Mesenchymal stem cell (in vitro differentiated cells and primary cell): ENCODE measurements at places on chromosomes 12 and 14.

- H3K27me3 ChIP-seq = no peaks in the 10 kb centered on the region
- no peak for DNase-seq
- H3K36me3 ChIP-seq = no peaks in the 10 kb centered on the region
- no peaks in the 10 kb centered on the region for H3K4me1 ChIP-seq
- H3K27ac ChIP-seq = no peak overlapping the region
- no peak overlapping the region for H3K4me3 ChIP-seq
Measured at GRCh38 chr12:128570191-128571065, 253.3 kb downstream of the SLC15A4 start.

DNA sequence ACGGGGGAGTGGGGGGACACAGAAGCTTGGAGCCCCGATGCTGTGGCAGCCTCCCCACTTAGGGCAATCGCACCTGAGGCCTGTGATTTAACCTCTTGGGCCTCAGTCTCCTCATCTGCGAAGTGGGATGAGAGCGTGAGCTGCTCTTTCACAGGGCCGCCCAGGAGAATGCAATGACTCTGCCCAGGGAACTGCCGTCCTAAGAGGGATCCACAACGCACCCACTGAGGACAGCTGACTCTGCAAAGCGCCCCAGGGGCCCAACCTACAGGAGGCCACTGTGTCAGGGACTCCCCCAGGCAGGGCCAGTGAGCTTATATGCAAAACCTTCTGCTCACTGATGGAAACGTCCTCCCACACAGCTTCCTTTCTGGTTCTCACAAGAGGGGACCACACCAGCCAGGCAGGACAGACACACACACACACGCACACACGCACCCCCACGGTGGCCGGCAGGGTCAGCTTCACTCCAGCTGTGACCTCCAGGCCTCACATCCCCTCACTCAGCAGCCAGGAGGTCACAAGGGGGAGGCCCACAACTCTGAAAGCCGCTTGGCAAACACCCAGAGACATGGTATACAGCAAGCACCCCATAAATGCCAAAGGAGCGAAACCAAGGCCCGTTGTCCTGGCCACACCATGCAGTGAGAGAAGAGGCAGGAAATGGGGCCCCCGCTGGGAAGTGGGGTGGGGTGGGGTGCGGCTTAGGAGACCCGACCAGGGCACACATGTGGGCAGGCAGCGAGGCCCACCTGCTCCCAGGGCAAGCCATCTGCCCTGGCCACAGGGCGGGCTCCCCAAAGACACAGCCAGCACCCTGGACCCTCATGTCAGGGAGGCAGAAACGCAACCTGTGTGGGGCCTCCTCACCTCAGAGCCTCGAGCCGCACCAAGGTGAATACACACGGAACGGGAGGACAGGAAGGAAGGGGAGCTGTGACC lies 73.3 kb downstream of the NCOR2 start:
- no peak overlapping the region for H3K27ac ChIP-seq
- H3K4me1 ChIP-seq = peaks cover 57% of the 10 kb centered on the region
- H3K4me3 ChIP-seq = no peak overlapping the region

GRCh38 chr12:93090731-93091172 lies 161.7 kb upstream of the EEA1 start:
- DNase-seq = peak; percentile 53
- no peaks in the 10 kb centered on the region for H3K36me3 ChIP-seq
- H3K27ac ChIP-seq = peak overlapping the region; percentile 61
- H3K27me3 ChIP-seq = no peaks in the 10 kb centered on the region

DNA sequence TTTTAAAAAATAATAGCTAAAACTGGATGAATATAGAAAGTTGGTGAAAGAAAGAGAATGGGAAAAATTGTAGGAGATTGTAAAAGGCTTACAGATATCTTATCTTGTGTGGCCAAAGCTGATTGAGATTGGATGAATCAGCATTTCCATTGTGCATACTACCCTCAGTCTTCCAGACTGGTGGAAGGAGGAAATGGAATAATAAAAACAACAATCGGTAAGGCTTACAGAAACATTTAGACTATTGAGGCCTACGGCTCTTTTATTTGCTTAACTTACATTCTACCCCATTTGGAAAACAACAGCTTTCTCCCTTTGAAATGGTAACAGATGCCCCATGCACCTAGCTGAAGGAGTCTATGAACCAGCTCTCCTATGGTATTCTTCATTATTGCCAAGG lies 129.8 kb downstream of the PTPRB start:
- H3K36me3 ChIP-seq = no peaks in the 10 kb centered on the region
- DNase-seq = no peak
- H3K27me3 ChIP-seq = no peaks in the 10 kb centered on the region
- no peak overlapping the region for H3K4me3 ChIP-seq
- H3K27ac ChIP-seq = no peak overlapping the region
- H3K4me1 ChIP-seq = no peaks in the 10 kb centered on the region

DNA sequence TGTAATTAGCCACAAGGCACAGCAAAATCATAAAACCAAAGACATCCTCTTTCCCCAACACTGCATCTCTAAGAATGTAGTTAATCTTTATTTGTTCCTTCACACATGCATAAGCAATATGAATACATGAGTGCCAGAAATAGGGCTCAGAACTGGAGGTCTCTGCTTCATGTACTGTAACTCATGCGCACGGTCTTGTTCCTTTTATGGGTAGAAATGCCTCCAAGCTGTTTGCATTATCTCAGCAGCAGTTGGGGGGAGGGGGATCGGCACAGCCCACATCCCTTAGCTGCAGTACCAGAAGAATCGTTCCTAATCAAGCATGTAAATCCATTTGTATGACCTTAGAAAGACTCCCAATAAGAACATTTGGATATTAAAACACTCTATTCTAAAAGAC lies 20.0 kb downstream of the RHOJ start:
- H3K4me3 ChIP-seq = no peak overlapping the region
- DNase-seq = no peak
- H3K27me3 ChIP-seq = no peaks in the 10 kb centered on the region
- H3K4me1 ChIP-seq = peaks cover 1% of the 10 kb centered on the region

- no peaks in the 10 kb centered on the region for H3K4me1 ChIP-seq
- H3K27ac ChIP-seq = no peak overlapping the region
- H3K36me3 ChIP-seq = no peaks in the 10 kb centered on the region
- no peak overlapping the region for H3K4me3 ChIP-seq
Measured at GRCh38 chr12:25787701-25788100, 170.8 kb upstream of the RASSF8 start.

- no peak overlapping the region for H3K4me3 ChIP-seq
- peaks cover 3% of the 10 kb centered on the region for H3K4me1 ChIP-seq
- H3K27me3 ChIP-seq = no peaks in the 10 kb centered on the region
- no peak overlapping the region for H3K27ac ChIP-seq
- no peaks in the 10 kb centered on the region for H3K36me3 ChIP-seq
- DNase-seq = no peak
Measured at GRCh38 chr14:85075694-85076476, 454.1 kb upstream of the FLRT2 start.

GRCh38 chr12:62629971-62630739 lies 163.5 kb downstream of the MON2 start:
- peak overlapping the region; percentile 77 for H3K4me3 ChIP-seq
- no peak overlapping the region for H3K27ac ChIP-seq
- no peaks in the 10 kb centered on the region for H3K27me3 ChIP-seq
- peaks cover 10% of the 10 kb centered on the region for H3K4me1 ChIP-seq
- no peaks in the 10 kb centered on the region for H3K36me3 ChIP-seq
- no peak for DNase-seq

DNA sequence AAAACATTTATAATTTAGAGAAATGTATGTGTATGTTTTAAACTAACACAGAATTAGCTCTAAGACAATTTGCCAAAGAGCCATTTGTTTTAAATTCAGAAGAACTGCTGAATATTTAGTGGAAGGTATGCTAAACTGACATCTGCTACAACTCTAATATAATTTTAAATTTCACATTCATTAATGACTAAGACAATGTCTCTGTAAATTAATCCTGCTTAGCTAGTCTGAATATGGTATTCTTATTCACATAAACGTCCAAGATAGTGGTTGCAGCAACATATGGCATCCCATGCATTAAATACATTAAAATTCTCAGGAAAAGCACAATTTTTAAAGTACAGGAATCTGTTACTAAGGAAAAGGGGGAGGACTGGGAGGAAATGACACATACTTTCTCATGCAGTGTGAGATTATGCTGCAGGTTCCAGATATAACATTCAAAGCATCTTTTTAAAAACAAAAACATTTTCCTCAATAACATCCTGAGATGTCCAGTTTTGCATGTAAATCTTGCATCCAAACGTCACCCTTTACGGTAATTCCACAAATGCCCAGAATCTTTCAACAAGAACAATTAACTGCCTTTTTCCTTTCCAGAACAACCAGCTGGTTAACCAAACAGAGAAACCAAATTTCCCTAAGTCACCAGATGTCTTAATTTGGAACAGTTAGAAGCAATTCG lies 26.9 kb downstream of the WDR89 start:
- H3K4me1 ChIP-seq = peaks cover 2% of the 10 kb centered on the region
- H3K27me3 ChIP-seq = no peaks in the 10 kb centered on the region
- no peak overlapping the region for H3K27ac ChIP-seq
- DNase-seq = peak; percentile 35
- H3K4me3 ChIP-seq = no peak overlapping the region

DNA sequence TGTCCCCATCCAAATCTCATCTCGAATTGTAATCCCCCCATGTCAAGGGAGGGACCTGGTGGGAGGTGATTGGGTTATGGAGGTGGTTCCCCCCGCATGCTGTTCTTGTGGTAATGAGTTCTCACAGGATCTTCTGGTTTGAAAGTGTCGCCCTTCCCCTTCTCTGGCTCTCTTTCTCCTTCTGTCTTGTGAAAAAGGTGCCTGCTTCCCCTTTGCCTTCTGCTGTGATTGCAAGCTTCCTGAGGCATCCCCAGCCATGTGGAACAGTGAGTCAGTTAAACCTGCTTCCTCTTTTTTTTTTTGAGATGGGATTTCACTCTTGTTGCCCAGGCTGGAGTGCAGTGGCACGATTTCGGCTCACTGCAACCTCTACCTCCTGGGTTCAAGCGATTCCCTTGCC lies 104.0 kb downstream of the CCDC91 start:
- no peak for DNase-seq
- H3K36me3 ChIP-seq = no peaks in the 10 kb centered on the region
- no peak overlapping the region for H3K4me3 ChIP-seq
- no peaks in the 10 kb centered on the region for H3K4me1 ChIP-seq
- H3K27me3 ChIP-seq = no peaks in the 10 kb centered on the region
- H3K27ac ChIP-seq = no peak overlapping the region

DNA sequence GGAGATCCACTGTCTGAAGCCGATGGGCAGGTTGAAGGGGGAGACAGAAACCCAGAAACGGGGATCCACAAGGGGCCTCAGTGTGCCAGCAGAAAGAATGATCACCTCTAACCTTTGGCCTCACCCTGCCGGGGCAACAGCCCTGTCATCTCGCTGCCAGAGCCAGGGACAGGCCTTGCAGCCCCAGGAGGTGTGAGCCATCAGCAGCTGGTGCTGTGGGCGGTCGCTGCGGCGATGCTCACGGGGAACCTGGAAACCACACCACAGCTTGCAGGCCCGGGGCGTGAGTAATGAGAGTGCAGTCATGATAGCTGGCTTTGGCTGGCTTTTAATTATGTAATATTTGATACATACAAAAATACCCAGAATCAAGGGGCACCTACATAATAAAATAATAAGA lies 4.7 kb upstream of the TTC7B start:
- no peak overlapping the region for H3K4me3 ChIP-seq
- H3K27me3 ChIP-seq = peaks cover 3% of the 10 kb centered on the region
- H3K36me3 ChIP-seq = no peaks in the 10 kb centered on the region
- H3K27ac ChIP-seq = no peak overlapping the region
- DNase-seq = no peak

- H3K27ac ChIP-seq = no peak overlapping the region
- no peaks in the 10 kb centered on the region for H3K27me3 ChIP-seq
- H3K36me3 ChIP-seq = no peaks in the 10 kb centered on the region
- no peak for DNase-seq
Measured at GRCh38 chr12:84315926-84316325, 596.7 kb downstream of the SLC6A15 start.

- H3K27ac ChIP-seq = no peak overlapping the region
- DNase-seq = no peak
- H3K4me1 ChIP-seq = no peaks in the 10 kb centered on the region
- H3K36me3 ChIP-seq = no peaks in the 10 kb centered on the region
- H3K4me3 ChIP-seq = no peak overlapping the region
- H3K27me3 ChIP-seq = no peaks in the 10 kb centered on the region
Measured at GRCh38 chr14:79411403-79412174, 799.7 kb downstream of the DIO2 start.

DNA sequence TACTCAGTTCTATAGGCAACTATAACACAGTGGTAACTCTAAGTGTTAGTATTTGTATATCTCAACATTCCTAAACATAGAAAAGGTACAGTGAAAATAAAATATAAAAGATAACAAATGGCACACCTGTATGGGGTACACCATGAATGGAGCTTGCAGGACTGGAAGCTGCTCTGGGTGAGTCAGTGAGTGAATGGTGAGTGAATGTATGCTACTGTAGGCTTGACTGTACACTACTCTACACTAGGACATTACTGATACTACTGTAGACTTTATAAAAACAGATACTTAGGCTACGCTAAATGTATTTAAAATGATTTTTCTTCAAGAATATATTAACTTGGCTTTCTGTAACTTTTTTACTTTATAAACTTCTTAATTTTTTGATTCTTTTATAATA lies 25.5 kb downstream of the TEAD4 start:
- no peak overlapping the region for H3K27ac ChIP-seq
- H3K4me3 ChIP-seq = no peak overlapping the region
- H3K4me1 ChIP-seq = no peaks in the 10 kb centered on the region

DNA sequence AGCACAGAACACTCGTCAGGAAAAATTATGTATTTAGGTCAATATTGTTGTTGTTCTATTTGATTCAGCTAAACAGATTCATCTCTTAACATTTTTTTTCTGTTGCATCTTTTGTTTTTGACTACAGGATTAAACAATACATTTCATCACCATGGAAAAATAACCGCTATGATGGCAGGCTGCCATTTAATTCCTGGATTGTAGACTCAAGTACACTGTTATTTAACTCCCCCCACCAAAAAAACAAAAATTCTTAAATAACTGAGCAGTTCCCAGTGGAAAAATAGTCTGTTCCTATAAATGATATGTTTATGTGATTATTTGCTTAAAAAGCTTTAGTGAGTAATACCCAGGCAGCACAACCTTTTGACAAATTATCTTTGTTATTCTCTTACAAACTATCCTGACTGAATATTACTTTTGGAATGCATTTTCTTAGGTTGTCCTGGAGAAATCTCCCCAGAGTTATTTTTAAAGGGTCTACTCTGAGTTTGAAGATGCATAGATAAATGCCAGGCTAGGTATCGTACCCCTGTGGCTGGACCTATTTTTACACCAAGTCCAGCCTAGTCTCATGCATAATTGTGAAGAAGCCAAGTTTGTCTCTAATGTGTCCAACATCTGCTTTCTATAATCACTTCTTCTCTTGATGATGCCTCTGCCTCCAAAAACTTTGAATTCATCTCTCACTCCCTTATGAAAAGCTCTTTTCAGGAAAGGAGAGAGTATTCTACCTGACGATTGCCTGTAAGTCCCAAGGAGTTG lies 3.7 kb downstream of the KERA start:
- DNase-seq = peak; percentile 48
- H3K27ac ChIP-seq = no peak overlapping the region
- H3K36me3 ChIP-seq = no peaks in the 10 kb centered on the region
- no peaks in the 10 kb centered on the region for H3K4me1 ChIP-seq
- no peak overlapping the region for H3K4me3 ChIP-seq

GRCh38 chr12:101490286-101490920 lies 15.3 kb downstream of the SPIC start:
- peak; percentile 5 for DNase-seq
- no peaks in the 10 kb centered on the region for H3K36me3 ChIP-seq
- no peak overlapping the region for H3K4me3 ChIP-seq
- no peaks in the 10 kb centered on the region for H3K4me1 ChIP-seq
- H3K27ac ChIP-seq = no peak overlapping the region

- H3K27ac ChIP-seq = no peak overlapping the region
- no peaks in the 10 kb centered on the region for H3K36me3 ChIP-seq
- DNase-seq = no peak
- H3K4me1 ChIP-seq = peaks cover 12% of the 10 kb centered on the region
- H3K4me3 ChIP-seq = no peak overlapping the region
- no peaks in the 10 kb centered on the region for H3K27me3 ChIP-seq
Measured at GRCh38 chr14:100561005-100561404, 26.2 kb downstream of the BEGAIN start.
